ENCODE measurements at places on chromosomes 3 and 15.

DNA sequence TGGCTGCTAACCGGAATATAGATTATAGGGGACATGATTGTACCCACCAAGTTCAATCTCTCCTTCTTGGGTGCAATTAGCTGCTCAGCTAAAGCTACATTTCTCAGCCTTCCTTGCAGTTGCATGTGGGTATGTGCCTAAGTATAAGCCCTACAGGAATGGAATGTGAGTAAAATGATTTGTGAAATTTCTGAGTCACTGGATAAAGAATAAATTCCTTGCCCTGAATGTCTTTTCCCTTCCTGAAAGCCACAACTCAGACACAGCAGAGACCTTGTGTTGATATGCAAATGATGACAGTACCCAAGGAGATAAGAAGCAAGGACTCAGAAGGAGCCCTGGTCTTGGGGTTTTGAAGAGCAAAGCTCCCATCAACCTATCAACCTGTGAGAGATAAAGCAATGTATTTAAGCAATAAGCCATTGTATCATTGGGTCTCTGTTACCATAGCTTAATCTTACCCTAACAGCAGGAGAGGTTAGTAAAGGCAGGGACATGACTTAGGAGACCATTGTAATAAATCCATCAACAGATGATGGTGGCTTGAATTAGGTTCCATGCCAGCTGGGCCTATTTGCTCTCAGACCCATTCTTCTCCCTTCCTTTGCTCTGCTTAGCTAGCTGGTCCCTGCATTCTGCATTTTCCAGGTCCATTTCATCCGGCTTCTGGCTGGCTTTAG, 25.6 kb upstream of the ZNF280D start:
- no peak for DNase-seq

GRCh38 chr3:37990527-37990926, at the start of gene VILL:
TSS of gene VILL (plus strand) at chr3:37990786. CDS start at chr3:37993673, 2,887 bp downstream.
- no peak for DNase-seq

DNA sequence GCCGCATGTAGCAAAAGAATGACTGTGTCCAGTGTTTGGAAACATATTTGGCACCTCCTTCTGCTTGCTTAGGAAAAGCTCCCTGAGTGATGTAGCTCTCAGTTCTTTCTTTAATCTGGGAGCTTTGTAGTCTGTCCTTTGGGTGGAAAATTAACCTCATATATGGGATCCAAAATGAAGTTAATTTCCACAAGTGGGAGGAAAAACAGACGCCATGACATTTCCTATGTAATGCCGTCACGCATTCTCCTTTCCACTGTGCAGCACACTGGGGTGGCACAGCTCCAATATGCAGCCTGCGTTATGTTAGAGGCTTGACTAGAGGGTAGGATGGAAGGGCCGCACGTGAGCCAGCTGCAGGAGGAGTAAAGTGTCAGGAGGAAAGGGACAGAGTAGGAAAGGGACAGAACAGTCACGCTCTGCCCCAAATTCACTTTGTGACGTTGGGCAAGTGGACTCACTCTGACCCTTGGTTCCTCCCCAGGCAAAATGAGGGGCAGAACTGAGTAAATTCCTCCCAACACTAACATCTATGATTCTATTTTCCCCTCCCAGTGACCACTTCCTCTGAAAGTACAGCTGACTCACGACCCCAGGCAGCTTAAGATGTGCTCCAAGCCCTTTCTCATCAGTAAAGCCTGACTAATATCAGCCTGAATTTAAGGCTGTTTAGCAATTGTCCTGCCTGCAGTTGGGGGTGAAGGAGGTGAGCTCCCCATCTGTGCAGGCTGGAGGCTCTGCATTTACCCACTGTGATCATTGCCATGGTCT, 176.5 kb upstream of the PFN2 start:
- no peak for DNase-seq

DNA sequence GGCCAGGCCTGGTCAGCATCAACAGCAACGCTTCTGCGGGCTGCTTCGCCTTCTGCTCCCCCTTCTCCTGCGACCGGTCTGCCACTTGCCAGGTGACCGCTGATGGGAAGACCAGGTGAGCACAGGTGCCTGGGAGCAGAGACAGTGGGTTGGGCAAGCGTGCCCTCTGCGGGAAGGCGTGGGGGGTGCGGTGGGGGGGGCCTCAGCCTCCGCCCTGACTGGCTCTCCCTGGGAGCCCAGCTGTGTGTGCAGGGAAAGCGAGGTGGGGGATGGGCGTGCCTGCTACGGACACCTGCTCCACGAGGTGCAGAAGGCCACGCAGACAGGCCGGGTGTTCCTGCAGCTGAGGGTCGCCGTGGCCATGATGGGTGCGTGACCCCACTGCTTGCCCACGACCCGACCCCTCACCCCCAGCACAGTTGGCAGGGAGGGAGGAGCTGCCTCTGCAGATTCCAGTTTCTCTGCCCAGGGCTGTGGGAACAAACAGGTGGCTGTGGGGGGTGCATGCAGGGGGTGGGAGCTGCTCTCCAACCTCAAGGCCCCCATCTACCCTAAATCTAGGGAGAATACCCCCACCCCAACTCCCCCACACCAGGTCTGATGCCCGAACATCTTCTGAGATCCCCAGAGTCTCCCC, 8.8 kb downstream of the STAB1 start:
- no peak for DNase-seq

DNA sequence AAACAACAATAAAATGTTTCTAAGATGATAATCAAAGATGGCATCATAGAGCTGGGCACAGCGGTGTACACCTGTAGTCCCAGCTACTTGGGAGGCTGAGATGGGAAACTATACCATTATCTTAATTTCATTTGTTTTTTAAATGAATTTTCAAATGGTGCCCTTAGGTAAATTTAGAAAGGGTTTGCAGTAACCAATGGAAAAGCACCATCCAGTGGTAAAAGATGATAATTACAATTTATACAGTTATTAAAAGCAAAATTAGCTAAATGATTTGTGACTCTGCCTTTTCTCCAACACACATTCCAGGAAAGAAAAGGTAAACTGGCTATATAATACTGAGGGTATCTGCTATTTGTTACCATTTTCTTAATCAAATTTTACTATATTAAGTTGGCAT, 14.4 kb upstream of the ANKRD28 start:
- DNase-seq: no peak

DNA sequence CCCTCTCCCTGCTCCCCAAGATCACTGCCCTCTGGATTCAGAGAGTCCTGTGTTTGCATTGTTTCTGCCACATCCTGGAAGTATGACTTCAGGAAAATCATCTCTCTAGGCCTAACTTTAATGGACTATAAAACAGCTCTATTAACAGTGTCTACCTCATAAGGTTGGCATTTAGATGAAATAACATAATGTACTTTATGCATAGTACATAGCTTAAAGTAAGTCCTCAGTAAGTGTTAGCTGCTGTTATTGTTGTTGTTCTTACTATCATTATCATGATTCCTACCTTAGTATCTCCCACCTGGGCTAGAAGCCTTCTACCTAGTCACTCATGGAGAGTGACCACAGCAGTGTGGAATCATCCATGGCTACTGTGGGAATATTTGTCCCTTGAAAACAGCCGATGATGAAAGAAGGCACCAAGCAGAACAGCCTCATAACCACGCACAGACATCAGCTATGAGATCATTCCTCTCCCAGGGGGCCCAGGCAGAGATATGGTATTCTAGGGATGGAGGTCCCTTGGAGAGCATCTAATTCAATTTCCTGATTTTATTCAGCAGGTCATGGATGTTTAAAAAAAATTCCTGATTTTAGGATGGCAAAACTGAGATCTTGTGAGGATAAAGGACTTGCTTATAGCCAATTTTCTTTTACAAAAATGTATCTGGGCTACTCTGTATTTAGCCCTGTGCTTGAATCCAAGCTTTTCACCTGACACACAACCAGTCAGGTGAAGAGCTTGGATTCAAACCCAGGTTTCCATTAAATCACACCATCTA, 1.9 kb downstream of the FSD2 start:
- DNase-seq: no peak

- DNase-seq: no peak
These were observed 45.6 kb downstream of the NMD3 start for GRCh38 chr3:161266731-161267150.

DNA sequence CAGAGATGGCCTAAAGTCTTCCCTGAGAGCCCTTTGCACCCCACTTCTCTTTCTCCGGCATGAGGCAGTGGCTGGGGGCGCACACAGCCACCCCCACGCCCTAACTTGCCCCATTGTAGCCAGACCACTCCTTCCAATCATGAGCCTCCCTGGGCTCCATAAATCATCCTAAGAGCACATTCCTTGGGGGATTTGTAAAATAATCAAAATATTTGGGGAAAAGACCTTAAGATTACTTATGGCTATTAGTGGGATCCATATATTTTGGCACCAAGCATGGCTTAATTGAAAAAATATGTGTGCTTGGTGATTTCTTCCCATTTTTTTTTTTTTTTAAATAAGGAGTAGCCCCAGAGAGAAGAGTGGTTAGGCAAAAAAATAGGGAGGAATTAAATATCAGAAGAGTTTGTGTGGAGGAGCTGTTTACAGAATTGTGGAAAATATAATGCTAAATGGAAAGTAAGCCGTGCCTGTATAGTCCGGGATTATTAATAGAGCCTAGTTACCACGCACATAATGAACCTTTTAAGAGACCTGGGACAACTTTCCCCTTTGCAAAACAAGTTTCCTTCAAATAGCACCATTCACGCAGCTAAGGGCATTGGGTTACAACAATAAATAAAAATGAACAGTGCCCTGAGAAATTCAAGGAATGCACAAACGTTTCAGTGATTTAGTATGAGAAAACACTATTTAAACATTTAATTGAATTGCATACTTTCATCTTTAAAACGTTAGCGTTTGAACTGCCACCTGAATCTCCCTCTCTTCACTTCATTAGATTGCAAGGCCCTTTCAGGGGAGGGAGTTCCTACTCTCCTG, 46.1 kb downstream of the SMAD6 start:
- DNase-seq: no peak

DNA sequence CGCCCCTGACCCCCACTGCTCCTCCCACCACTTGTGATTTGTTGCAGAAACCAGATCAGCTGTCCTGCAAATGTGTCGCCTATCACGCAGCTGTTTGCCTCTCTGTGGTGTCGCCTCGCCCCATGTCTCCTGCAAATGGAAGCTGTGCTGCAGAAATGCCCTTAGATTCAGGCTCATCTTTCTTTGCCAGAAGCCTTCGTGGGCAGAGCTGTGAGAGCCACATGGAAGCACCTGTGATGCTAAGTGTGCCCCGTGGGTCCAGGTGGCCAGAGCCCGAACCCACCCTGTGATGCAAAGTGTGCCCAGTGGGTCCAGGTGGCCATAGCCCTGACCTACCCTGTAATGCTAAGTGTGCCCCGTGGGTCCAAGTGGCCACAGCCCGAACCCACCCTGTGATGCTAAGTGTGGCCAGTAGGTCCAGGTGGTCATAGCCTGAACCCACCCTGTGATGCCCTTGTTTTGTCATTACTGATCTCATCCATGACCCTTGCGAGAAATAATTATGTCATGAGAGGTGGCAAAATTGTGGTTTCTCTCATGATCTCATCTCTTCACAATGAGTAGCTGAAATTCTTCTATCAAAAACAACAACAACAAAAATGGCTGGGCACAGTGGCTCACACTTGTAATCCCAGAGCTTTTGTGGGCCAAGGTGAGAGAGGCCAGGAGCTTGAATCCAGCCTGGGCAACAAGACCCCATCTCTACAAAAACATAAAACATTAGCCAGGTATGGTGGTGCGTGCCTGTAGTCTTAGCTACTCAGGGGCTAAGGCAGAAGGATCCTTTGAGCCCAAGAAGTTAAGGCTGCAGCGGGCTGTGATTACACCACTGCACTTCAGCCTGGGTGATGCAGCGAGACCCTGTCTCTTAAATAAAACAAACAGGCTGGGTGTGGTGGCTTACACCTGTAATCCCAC, 187.4 kb downstream of the GOLGA6L6 start:
- no peak for DNase-seq

GRCh38 chr3:138062037-138062436, 52.1 kb downstream of the CLDN18 start:
- DNase-seq: no peak

GRCh38 chr15:56812221-56812620, 78.9 kb upstream of the ZNF280D start:
- no peak for DNase-seq

DNA sequence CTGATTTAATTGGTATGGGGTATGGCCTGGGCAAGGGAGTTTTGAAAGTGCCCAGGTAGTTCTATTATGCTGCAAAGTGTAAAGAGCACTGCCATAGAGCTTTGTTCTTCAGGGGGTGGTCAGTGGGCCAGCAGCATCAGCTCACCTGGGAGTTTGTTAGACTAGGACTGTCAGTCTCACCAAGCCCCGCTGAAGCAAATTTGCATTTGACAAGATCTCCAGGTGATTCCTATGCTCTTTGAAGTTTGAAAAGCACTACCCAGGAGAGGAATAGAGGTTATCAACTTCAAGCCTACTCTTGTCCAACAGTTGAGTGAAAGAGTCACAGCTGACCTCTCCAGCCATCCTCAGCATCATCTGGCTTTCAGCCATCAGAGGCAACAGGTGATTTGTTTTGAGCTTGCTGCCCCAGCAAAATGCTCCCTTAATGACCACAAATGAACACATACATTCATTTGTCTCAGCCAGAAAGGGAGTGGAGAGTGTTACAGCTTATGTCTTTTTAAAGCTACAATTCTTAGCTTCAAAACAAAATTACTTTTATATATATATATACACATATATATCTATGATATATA, 8.0 kb downstream of the ZSCAN2 start:
- no peak for DNase-seq

DNA sequence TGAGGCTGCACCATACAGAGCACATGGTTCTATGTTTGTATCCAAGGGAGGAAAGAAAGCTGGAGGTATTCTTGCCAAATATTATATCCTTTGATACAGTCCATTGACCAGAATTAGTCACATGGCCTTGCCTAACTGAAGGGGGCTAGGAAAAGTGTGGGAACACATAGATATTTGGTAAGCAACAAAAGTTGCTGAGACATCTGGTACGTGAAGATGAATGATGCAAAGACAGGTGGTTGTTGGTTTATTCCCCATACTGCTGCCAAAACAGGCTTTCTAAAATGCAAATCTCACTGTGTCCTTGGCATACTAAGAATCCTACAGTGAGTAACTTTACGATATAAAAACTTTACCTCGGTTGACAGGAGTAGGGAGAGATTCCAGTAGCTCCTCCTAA, 162.2 kb downstream of the VGLL3 start:
- DNase-seq: no peak

DNA sequence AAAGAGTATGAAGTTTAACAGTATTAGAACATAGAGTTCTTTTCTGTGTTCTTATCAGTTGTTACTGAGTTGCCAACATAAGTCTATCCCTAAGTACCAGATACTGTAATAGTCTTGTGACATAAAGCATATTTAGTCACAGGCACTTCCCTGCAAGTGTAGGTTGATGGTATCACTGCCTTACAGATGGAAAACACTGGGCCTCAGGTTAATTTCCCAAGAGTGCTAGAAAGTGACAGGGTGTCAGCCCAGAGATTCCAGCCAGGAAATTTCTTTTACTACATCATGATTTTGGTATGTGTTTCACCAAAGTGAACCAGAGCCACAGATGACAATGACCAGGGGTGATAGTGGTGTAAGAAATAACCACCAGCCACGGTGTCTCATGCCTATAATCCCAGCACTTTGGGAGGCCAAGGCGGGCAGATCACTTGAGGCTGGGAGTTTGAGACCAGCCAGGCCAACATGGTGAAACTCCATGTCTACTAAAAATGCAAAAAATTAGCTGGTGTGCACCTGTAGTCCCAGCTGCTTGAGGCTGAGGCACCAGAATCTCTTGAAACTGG, 3.2 kb downstream of the EIF1B start:
- no peak for DNase-seq

Measured in activated CD8-positive, alpha-beta memory T cell treated with anti-CD3 and anti-CD28 coated beads for 4 hours (primary cell).